ENCODE measurements at places on chromosomes 13 and 19.

- no peak for DNase-seq
These were observed 17.0 kb downstream of the ILF3 start for GRCh38 chr19:10670876-10671804.

- DNase-seq = no peak
These were observed 158.0 kb upstream of the MIR17HG start for GRCh38 chr13:91189506-91189905.

GRCh38 chr13:66830940-66831716 lies 399.0 kb downstream of the PCDH9 start:
- no peak for DNase-seq

DNA sequence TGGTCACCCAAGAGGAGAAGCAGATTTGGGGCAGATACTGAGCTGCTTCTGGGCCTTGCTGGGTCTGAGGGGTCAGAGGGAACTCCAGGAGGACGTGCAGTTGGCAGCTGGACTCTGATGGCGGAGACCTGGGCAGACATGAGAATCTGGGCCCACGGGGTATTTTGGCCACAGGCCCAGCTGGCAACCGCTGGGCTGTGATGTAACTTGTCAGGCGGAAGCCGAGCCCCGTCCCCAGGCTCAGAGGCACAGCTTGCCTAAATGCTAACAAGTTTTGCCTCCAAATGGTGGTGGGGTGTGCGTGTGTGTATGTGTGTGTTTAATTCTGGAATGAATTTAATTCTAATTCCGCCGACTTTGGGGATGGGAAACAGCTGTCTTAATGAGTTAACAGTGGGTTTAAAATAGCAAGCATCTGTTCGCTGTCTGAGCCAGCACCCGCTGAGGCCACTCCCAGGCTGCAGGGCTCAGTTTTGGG lies 11.6 kb downstream of the ZNRF4 start:
- no peak for DNase-seq

- DNase-seq = no peak
These were observed 36.6 kb downstream of the PCDH8 start for GRCh38 chr13:52811841-52812240.

Measured in NK-92 treated with Interleukin-12 subunit alpha and Interleukin-12 subunit beta, amount 100 ng/mL, for 24 hours (cell line).